Stimulated activated CD8-positive, alpha-beta memory T cell treated with anti-CD3 and anti-CD28 coated beads, Interleukin-4, amount 100 ng/mL, for 1 hour (primary cell): ENCODE measurements at places on chromosomes 1 and 21.

DNA sequence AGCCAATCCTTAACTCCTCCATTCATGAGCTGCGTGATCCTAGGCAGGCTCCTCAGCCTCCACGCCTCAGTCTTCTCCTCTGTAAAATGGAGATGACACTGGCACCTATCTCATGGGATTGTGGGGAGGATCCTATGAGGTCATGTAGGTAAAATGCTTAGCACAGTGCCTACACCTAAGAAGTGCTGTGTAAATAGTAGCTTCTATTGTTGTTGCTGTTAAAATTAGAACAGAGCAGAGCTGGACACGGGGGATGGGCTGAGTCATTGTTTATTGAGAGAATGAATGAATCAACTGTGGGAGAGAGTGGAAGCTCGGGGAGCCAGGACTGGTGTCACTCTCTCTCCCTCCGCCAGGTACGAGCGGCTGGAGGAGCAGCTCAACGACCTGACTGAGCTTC lies 43.0 kb downstream of the TMCC2 start:
- DNase-seq: no peak

- DNase-seq: no peak
Measured at GRCh38 chr1:224383218-224383617, 26.5 kb downstream of the CNIH4 start.

DNA sequence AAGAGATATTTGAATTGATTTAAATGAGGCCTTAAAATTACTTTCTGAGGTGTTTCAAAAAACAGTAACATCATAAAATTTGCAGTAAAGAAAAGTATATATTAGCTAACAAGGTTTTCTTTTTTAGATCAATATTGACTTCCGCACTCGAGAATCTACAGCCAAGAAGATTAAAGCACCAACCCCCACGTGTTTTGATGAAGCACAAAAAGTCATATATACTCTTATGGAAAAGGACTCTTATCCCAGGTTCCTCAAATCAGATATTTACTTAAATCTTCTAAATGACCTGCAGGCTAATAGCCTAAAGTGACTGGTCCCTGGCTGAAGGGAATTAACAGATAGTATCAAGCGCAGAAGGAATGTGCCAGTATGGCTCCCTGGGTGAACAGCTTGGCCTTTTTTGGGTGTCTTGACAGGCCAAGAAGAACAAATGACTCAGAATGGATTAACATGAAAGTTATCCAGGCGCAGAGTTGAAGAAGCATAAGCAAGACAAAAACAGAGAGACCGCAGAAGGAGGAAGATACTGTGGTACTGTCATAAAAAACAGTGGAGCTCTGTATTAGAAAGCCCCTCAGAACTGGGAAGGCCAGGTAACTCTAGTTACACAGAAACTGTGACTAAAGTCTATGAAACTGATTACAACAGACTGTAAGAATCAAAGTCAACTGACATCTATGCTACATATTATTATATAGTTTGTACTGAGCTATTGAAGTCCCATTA lies 3.6 kb downstream of the RGS1 start:
- DNase-seq: no peak

- DNase-seq: no peak
Measured at GRCh38 chr1:248589334-248589733, 8.2 kb downstream of the OR2T10 start.

- DNase-seq: no peak
Measured at GRCh38 chr1:24861821-24862727, 68.0 kb downstream of the RUNX3 start.

DNA sequence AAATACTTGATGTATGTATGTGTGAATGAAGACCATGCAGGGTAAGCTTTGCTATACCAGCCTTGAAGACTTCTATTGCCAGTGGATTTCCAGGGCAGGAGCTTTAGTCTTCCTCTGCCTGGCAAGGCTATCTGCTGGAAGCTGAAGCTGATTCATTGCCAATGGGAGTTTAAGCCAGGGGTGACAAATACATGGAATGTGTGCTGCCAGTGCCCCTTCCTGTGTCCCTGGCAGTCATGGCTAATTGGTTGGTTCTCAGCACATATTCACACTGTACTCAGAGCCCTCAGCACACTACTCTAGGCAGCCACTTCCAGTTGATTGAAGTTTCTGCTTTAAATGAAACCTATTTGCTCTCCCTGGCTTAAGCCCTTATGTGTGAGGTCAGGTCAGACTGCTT lies 1.5 kb downstream of the ZSCAN20 start:
- DNase-seq: no peak

- DNase-seq: no peak
Measured at GRCh38 chr1:32878637-32879041, 7.7 kb upstream of the HPCA start.

DNA sequence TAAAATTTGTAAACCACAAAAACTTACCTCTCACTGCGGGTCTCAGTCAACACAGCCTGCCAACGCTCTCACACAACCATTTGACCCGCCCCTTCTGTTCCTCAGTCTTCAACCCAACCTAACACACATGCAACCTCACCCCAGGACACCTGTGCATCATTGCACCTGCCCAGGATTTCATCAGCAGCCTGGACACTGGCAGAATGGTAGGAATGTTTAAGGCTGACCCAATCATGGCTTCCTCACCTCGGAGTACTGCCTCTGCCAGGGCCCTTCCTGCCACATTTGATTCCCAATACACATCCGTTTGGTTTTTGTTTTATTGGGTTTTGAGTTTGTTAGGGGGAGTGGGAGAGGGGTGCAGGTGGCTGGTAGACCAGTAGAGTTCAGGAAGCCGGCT lies 40.7 kb downstream of the TOMM20 start:
- DNase-seq: no peak

DNA sequence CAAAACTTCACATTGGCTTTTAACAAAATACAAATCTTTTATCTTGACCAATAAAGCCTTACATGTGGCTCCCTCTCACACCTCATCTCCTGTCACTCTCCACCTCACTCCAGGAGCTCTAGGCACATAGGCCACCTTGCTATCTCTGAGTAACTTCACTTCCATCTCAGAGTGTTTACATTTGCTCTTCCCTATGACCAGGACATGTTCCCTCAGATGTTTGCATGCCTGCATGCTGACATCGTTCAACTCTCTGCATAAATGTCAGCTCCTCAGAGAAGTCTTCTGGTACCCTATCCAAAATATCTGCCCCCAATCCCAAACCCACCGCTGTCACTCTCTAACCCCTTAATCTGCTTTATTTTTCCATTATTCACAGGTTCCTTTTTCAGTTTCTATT lies 110.9 kb downstream of the TOMM20 start:
- DNase-seq: no peak

- no peak for DNase-seq
Measured at GRCh38 chr1:9078015-9078751, 8.7 kb upstream of the SLC2A5 start.

- no peak for DNase-seq
Measured at GRCh38 chr1:28506907-28507246, 1.0 kb downstream of the RCC1 start.

GRCh38 chr1:9500756-9501754 lies 38.2 kb upstream of the SLC25A33 start:
- DNase-seq: no peak

DNA sequence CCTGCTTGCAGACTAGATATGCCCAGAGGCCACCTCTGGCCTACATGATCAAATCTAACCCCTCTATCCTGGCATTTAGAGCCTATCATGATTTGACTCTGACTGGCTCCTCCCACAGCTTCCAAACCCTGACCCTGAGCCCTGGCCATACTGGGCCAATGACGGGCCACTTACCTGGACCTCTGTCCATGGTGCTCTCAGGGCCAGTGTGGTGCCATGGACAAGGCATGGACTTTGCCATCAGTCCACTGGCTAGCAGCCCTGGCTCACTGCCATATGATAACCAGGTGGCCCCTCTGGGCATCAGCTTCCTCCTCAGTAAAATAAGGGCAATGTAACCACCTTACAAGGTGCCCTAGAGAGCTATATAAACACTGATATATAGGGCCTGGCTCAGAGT lies 713.4 kb downstream of the PTPRU start:
- no peak for DNase-seq

GRCh38 chr1:198495631-198496030 lies 44.8 kb downstream of the ATP6V1G3 start:
- no peak for DNase-seq

GRCh38 chr1:248810727-248811513 lies 14.8 kb downstream of the SH3BP5L start:
- DNase-seq: no peak

GRCh38 chr1:230507666-230508402 lies 81.7 kb upstream of the PGBD5 start:
- DNase-seq: no peak

- DNase-seq: no peak
Measured at GRCh38 chr1:36251794-36252481, 27.7 kb downstream of the THRAP3 start.

- DNase-seq: no peak
Measured at GRCh38 chr1:173666646-173667045, 3.0 kb downstream of the ANKRD45 start.

GRCh38 chr1:220291580-220291979 lies 19.3 kb upstream of the RAB3GAP2 start:
- no peak for DNase-seq

- no peak for DNase-seq
Measured at GRCh38 chr1:245690156-245690690, 535.4 kb downstream of the KIF26B start.

GRCh38 chr21:45057886-45058285 lies 16.5 kb upstream of the ADARB1 start:
- DNase-seq: no peak

- DNase-seq: peak; percentile 9
Measured at GRCh38 chr1:233294913-233295236, 650 bp downstream of the PCNX2 start.

- DNase-seq: no peak
Measured at GRCh38 chr1:228012555-228012954, 5.8 kb downstream of the WNT3A start.

DNA sequence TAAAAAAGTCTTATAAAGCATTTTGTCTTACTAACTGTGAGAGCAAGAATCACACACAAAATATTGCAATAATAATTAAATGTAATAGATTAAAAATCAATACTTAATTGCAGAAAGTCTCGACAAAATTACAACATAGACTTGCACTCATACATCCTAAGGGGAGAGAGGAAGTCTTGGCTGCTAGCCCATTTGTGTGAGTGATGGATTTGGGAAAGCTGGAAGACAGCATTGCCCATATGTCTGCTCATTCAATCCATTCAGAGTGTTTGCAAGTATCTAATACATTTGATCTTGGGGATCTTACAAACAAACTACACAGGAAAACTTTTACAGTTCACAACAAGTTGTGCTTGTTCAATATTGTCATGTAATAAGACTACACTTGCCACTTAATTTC lies 140.5 kb downstream of the COL11A1 start:
- DNase-seq: no peak

DNA sequence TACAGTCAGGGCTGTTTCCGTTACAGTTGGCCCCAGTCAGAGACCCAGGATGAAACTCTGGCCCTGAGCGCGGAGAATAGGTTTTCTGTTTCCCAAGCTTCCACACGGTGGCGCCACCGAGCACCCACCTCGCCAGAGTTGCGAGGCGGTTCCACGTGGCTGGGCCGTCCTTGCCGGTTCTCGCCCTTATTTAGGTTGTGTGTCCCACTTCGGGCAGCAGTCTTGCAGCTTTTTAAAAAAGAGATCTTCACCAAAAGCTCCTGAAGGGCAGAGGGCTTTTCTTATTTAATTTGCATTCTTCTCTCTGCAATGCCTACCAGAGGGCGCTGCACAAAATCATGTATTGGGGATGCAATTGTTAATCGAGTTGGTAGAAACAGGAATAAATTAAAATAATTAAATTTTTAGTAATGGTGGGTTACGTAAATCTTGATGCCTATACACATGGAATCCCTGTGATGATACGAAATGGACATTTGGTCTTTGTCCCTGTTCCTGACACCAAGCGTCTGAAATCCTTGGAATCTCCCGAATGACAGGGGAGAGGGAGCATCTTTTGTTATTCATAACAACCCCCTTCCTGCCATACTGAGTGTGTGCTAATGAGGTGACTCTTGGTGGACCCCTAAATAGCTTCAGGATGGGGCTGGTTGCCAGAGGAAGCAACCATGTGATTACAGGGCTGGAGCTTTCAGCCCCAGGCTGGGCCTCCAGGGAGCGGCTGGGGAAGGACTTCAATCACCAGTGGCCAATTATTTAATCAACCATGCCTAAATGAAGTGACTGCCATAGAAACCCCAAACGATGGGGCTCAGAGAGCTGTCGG lies 5.6 kb upstream of the S100A7 start:
- DNase-seq: peak; percentile 38

DNA sequence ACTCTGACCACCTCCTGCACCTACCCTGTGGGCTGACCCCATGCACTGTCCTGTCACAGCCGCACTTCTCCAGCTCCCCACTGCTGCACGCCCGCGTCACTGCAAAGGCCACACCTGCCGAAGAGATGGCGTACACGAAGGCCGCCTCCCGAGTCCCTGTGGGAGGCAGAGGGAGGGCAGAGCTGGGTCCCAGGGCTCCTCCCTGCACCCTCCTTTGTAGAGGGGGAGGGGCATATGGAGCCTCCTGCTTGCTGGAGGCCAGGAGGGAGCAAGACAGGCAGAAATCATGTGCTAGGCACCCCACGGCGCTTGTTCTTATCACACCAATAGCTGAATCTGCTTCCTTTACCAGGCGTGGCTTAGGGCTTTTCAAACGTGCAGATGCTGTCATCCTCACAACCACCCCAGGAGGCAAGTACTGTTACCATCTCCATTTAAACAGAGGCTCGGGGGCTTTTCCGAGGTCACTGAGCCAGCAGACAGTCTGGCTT lies 21.4 kb downstream of the WNT4 start:
- no peak for DNase-seq

DNA sequence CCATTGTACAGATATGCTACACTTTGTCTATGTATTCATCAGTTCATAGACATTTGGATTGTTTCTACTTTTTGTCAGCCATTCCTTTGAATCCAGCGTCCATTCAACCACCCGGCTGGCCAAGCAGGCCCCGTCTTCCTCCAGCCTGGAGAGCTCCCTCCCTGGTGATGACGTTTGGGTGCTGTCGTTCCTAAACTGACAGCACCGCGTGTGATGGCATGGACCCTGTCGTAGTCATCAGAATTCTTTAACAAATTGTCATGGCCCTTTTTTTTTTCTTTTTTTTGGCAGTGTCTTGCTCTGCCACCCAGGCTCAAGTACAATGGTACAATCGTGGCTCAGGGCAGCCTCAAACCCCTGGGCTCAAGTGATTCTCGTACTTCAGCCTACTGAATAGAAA lies 138.6 kb upstream of the ERRFI1 start:
- no peak for DNase-seq

GRCh38 chr1:226985839-226986463 lies 45.9 kb downstream of the COQ8A start:
- no peak for DNase-seq

DNA sequence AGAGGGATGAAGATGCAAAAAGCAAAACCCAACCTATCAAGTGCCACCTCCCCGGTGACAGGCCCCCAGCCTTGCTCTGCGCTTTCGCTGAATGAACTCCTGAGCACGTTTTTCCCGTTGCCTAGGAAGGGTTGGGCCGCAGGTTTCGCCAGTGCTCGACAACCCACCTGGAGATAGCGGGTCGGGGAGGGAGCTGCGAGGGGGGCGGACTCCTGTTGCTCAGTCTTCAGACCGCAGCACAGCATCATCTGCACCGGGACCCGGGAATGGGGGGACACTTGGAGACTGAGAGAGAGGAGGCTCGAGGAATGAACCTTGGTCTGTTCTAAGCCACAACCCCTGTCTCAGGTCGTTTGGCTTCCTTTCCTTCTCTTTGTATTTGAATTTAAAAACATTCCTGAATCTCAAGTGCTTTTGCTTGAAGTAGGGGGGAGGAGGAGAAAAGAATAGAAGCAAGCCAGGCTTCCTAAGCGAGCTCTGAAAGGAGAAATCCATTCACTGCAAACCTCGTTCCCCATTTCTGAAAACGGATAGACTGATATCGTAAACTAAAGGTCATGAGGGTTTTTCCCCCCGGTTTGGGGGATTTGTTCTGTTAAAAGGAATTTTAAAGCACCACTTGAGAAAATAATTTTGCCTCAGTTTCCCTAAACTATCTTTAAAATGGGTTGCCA lies 1.2 kb downstream of the AK5 start:
- no peak for DNase-seq
